ENCODE measurements at places on chromosomes 11 and 22.

DNA sequence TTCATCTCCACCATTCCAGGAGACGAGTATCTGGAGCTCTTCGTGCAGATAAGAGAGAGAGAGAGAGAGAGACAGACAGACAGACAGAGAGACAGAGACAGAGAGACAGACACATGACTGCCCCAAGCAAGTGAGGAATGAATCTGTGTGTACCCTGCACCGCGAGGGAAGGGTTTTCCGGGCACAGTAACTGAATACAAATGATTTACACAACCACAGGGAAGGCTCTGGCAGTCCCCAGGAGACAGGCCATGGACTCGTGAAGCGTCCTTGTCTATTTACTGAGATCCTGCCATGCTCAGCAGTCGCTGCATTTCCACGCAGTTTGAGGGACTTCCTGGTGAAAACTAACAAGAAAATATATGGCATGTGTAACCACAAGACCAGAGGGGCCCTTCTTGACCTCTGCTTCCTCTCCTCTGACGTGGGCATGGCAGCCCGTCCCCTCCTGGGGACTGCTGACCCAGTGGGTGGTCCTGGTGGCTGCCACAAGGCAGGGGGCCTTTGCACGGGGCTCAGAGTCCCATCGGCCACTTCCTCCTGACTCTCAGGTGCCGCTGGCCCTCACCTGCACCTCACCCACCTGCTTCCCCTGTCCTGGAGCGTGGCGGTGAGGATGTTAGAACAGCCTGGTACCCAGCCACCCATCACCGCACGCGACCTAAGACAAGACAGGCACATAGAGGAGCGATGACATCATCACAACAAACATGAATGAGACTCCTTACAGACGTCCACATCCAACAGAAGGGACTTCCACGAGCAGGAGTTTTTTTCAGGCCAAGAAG is 75.9 kb downstream of the PHF21B start:
- no peak for DNase-seq

DNA sequence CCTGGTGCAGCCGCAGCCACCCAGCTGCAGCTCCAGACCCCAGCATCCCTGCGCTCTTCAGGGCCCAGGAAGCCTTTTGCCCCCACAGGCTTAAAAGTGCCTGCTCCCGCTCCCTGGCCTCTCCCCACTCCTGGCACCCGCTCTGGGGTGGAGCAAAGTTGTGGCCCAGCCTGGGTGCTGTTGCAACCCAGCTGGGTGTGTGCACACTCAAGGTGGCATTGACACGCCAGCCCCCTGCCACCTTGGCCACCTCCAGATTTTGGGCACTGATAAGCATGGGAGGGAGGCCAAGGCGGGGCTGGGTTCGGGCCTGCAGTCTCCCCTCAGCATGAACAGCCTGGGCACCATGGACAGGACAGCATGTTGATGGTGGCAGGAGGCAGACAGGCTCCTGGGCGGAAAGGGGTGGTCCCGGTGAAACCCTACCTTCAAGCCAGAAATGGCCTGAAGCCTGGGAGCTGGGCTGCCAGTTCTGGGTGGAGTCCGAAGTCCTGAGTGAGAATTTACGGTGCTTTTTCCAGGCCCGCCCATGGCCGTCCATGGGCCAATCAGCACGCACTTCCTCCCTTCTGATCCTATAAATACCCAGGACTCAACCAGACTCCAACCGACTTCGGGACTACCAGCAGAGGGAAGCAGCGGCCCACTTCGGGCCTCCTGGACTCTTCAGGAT is 23.6 kb upstream of the RNASEH2C start:
- no peak for DNase-seq

DNA sequence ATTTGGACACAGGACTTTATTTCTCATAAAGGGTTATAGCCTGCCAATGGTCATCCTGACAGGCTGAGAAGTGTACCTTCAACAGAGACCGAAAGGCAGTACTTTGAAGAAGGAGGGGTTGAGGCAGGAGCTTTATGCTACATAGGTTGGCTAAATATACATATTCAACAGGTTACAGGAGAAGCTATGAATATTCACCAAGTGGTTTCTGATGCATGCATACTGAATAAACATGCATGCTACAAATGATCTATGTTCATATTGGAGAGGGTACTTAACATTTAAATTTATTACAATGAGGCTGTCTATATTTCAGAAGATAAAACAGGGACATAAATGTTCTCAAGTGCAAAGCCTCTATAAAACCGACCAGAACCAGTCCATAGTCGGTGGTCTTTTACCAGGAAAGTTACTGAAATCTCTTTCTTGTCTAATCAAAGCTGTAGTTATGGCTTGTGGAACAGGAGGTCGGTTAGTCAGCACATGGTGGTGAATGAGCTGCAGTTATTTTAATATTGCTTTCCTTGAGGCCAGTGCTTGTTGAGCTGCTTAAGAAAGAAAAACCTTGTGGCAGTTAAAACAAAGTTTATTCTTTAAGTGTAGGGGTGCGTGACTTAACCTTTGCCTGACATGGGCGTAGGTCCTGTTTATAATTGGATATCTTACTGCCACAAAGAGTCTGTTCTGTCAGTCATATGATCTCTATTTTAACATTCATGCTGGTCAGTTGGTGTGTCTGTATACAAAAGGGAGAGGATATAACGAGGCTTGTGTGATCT is 19.5 kb downstream of the CNTF start:
- no peak for DNase-seq

DNA sequence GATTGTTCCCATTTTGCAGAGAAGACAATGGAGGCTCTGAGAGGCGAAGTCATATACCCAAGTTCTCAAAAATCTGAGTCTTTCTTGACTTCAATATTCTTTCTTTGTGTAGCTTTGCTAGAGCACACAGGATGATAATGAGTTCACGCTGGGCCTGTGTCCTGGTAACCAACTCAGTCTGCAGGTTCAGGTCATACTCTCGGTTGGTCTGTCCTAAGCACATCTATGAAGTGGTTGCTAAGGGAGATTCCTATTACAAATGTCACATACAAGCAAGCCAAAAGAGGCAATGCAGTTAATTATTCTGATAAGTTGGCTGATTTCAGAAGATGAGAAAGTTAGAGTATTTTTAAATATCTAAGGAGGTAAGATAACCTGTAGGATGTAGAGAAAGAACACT is 481.0 kb downstream of the SOX6 start:
- DNase-seq, result no peak

- DNase-seq, result no peak
These were observed 2.9 kb downstream of the MAPK12 start for GRCh38 chr22:50258361-50259292.

DNA sequence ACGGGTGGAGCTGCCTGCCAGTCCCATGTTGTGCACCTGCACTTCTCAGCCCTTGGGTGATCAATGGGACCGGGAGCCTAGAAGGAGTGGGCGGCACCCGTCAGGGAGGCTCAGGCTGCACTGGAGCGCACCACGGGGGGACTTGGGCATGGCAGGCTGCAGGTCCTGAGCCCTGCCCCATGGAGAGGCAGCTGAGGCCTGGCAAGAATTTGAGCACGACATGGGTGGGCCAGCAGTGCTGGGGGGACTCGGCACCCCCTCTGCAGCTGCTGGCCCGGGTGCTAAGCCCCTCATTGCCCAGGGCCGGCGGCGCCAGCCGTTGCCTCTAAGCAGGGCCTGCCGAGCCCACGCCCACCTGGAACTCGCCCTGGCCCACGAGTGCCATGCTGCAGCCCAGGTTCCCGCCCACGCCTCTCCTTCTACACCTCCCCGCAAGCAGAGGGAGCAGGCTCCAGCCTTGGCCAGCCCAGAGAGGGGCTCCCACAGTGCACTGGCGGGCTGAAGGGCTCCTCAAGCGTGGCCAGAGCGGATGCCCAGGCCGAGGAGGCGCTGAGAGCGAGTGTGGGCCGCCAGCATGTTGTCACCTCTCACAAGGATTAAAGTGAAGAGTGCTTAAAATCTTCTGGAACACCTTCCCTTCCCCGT is 372.0 kb downstream of the ETS1 start:
- DNase-seq, result no peak

GRCh38 chr11:28268925-28269324 is 160.7 kb downstream of the METTL15 start:
- no peak for DNase-seq

DNA sequence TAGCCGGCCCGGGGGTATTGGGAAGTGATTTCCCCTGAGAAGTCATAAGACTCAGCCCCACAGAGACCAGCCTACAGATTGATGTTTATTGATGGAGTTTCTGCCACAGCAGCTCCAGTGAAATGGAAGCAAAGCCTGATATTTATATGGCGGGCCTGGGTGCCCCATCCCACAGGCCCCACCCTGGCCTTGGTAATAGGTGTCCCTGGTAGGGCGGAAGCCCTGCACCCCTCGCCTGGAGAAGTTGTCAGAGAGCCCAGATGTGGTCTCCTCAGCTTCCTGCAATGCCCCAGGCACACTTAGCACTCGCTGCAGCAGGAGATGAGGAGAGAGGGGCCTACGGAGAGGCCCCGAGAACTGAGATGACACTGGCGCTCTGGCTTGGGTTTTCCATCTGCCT is 107.4 kb downstream of the MORC2 start:
- DNase-seq, result no peak

DNA sequence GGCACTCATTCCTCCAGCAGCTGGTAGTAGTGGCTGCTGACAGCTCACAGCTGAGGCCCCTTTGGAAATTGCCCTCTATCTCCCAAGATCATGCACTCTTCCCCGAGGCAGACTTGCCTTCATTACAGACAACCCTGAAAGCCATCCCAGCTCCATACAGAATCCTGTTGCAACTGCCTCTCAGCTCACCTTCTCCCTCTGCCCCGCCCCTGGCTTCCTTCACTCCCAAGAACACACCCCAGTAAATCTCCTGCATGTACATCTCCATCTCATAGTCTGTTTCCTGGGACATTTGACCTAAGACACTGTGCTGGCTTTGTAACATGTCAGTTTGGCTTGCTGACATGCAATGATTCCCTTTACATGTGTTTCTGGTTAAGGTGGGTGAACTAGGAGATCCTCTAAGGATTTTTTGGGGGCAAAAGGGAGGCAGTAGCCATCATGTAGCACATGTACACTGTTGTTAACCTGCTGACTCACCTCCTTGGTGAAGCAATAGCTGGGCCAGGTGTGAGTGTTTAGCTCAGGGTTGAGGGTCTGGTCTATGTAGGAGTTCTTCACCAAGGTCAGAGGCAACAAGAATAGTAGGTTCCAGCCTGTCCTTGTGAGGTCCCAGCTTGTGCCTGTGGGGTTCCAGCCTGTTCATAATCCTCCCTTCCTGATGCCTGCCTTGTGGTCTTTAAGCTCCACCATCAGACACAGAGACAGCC is 179.6 kb downstream of the CSNK2A3 start:
- no peak for DNase-seq

DNA sequence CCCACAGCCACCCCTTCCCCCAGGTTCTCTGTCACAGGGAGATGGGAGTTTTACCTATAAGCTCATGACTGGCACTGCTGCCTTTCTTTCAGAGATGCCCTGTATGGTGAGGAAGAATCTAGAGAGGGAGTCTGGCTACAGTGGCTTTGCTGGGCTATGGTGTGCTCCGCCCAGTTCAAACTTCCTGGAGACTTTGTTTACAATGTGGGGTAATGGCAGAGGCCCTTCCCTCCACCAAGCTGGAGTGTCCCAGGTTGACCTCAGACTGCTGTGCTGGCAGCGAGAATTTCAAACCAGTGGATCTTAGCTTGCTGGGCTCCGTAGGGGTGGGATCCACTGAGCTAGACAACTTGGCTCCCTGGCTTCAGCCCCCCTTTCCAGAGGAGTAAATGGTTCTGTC is 143.5 kb downstream of the MSANTD4 start:
- no peak for DNase-seq

GRCh38 chr11:10742460-10743208 is 8.4 kb upstream of the CTR9 start:
- no peak for DNase-seq

GRCh38 chr22:46731246-46732040 is 6.6 kb downstream of the CERK start:
- DNase-seq, result no peak

- no peak for DNase-seq
These were observed 260.9 kb downstream of the DYNC2H1 start for GRCh38 chr11:103370076-103370475.

DNA sequence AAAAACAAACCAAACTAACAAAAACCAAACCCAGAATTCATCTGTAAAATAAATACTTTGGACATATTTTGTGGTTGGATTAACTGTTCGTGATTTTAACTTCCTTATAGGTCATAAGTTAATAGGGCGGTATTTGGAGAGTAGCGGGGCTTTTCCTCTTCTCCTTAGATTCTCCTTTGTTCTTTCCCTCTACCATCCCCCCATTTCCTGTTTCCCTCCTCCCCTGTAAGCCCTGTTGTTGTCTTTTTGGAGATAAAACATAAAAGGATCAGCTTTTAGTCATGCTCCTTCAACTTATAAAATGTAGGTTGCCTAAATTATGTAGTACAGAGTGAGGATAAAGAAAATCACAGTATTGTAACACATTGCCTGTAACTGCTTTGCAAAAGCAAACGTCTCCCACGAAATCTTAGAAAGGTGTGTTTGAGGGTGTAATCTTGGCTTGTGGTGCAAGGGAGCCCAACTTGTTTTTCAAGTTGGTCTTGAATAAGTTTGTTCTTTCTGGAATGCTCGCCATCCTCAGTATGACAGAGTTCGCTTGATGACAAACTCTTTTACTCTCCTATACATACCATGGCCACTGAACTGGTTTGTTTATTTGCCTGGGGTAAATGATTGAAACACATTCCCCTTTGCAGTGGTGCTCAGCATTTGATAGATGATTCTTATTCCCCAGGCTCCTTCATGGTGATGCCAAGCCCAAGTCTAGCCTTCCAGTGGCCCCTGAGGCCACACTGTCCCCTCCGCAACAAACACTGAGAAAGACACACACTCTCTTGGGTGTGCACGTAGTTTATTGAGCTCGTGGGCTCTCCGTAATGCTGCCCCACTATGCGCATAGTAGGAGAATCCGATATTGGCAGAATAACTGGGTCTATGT is 49.4 kb downstream of the TEAD1 start:
- DNase-seq, result no peak

DNA sequence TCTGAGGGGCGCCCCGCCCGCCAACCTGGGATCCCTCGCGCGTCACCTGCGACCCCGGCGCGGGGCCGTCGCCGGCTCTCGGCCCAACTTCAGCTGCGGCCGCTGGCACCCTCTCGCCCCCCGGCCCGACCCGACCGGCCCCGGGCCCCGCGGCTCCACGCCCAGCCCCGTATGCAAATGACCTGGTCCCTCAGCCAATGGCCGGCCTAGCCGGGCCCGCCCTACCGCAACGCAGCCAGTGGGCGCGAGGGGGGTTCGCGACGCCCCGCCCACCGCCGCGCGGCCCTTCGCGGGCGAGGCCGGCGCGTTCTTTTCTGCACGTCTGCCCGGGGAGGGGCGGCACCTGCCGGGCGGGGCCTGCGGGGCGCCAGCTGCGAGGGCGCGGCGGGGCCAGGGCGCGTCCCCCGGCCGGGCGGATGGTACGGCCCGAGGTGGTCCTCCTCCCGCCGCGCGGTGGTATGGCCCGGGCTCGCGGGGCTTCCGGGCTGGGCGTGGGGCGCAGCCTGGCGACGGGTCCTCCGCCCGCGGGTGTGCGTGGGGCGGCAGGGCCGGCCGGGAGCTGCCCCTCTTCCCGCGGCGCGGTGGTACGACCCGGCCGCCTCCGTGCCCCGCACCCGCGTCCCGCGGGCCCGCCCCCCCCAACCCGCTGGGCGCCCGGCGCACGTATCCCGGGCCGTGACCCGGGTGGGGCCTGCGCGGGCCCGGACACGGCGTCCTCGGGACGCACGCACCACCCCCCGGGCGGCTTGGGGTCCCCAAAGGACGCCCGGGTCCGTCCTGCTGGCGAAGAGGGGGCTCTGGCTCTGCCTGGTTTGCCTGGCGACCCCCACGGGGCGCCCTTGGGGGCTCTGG is 7.7 kb upstream of the PHRF1 start:
- DNase-seq, result peak; percentile 90
